ENCODE measurements at places on chromosomes 16 and 17.

DNA sequence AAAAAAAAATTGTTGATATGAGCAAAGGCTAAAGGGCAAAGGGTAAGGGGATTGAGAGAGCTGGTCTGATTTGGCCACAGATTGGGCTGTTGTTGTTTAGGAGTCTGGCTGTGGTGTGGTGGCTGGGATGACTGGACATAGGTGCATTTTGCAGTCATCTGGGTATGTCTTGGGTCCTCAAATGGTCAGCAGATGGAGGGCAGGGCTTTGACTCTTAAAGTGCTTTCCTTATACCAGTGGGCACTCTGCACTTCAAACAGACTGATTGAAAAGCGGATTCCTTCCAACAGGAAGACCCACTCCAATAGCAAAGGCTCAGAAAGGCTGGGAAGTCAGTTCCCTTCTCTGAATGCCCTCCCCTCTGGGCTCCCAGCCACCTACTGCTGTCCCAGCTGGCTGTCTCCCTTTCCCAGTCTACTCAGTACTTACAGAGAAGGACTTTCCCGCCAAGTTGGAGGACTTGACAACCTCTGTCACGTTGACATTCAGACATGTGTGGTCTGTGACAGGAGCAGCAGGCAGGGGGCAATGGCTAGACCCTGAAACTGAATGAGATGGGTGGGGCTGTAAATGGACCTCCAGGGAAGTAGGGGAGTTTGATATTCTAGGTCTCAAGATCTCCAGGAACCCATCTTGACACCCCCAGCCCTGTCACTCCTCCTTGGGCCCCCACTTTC is 19.6 kb upstream of the MFSD6L start:
- H3K4me3 ChIP-seq: no peak overlapping the region
- peaks cover 5% of the 10 kb centered on the region for H3K27me3 ChIP-seq
- H3K4me1 ChIP-seq: no peaks in the 10 kb centered on the region
- no peak overlapping the region for H3K27ac ChIP-seq
- DNase-seq: no peak
- H3K36me3 ChIP-seq: no peaks in the 10 kb centered on the region

DNA sequence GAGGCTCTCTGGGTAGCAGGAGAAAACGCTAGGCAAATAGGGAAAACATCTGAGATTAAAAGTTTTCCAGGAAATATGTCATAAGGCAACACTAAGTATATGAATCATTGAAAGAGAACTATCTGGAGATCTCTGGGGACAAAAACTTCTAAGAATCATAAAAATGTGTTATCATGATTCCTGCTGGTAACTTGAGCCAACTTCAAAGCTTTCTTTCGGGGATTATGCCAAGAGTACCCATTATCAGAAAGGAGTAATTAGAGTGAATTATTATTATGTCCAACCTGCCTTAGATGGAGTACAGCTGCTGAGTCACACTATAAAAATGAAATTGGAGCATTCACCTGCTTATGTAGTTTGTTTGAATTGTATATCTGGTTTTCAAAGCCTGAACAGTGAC is 488.5 kb upstream of the SOX9 start:
- no peaks in the 10 kb centered on the region for H3K27me3 ChIP-seq
- no peak overlapping the region for H3K4me3 ChIP-seq
- no peak overlapping the region for H3K27ac ChIP-seq
- H3K4me1 ChIP-seq: no peaks in the 10 kb centered on the region
- no peaks in the 10 kb centered on the region for H3K36me3 ChIP-seq

DNA sequence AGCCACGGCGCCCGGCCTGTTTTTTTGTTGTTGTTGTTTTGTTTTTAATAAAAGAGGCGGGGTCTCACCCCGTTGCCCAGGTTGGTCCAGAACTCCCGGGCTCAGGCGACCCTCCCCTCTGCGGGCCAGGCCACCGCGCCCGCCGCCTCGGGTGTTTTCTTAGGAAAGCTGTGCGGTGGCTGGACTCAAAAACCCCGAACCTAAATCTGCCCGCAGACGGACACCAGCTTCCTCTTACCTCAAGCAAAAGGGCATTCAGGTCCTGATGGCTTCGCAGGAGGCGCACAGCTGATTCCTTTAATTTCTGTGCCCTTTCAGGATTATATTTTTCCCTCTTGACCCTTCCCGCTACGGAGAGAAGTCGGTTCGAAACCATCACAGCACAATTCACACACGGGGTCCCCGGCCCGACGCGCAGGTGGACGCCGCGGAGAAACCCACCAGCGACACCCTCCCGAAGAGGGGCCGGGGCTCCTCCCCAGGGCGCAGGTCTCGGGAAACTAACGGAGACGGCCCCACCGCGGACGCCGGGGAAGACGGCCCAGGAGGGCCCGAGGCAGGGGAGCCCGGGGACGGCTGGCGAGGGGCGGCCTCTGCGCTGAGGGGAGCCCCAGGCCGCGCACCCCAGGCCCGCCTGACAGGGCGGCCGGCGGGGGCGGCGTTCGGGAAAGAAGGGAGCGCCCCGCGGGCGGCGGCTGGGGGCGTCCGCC is 653 bp downstream of the FANCA start:
- H3K4me3 ChIP-seq: peak overlapping the region; percentile 91
- H3K36me3 ChIP-seq: no peaks in the 10 kb centered on the region
- no peaks in the 10 kb centered on the region for H3K27me3 ChIP-seq
- H3K27ac ChIP-seq: peak overlapping the region; percentile 73

DNA sequence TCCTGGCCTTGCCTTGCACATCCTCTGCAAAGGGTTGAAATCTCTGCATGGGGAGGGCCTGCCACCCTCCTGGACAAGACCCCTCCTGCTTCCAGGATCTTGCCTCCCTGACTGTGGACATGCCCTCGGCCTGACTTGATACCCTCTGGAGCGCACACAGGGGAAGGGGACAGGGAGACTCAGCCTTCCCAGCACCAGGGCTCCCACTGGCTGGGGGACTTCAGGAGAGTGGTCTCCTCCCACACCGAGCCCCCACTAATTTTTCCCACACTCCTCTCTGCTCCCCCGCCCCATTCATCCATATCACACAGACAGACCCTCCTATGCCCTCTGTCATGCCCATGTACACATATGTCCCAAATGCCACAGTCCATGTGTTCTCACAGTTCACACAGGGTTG is 14.3 kb downstream of the SGCA start:
- no peaks in the 10 kb centered on the region for H3K36me3 ChIP-seq
- peaks cover 12% of the 10 kb centered on the region for H3K4me1 ChIP-seq
- H3K27ac ChIP-seq: no peak overlapping the region
- no peak for DNase-seq

- DNase-seq: peak; percentile 90
- no peak overlapping the region for H3K27ac ChIP-seq
Measured at GRCh38 chr17:34275881-34276280, 5.9 kb downstream of the CCL7 start.

DNA sequence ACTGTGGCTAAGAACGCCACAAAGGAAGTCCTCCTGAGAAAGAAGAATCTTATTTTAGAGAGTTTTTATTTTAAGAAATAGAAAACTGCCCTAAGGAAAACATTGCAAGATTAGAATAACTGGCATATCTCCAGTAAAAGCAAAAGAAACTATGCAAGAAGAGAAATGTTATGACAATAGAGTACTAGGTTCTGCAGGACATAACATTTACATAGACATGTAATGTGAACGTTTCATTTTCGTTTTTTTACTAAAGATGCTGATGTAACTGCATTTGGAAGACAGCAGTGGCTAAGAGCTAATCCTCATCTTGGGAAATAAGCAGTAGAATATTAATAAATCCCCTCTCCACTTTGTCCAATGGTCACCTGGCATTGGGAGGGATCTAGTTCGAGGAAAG is 7.8 kb upstream of the ASGR2 start:
- no peaks in the 10 kb centered on the region for H3K36me3 ChIP-seq
- no peak overlapping the region for H3K27ac ChIP-seq
- peaks cover 8% of the 10 kb centered on the region for H3K4me1 ChIP-seq
- peak overlapping the region; percentile 8 for H3K4me3 ChIP-seq
- DNase-seq: peak; percentile 54
- H3K27me3 ChIP-seq: no peaks in the 10 kb centered on the region

DNA sequence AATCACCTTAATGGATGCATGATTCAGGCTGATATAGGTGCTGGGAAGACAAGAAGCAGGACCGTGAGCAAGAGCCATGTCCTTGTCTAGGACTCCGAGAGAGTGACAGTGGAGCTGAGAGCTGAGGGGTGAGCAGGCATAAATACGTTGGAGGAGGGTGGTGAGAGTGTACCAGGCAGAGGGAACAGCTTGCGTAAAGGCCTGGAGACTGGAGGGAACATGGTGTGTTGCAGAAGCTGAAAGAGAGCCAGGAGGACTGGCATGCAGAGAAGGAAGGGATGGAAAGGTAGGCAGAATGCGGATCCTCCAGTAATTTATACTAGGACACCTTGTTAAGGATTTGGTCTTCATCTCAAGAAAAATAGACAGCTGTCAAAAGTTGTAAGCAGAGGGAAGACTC is 653.2 kb downstream of the HS3ST4 start:
- H3K4me3 ChIP-seq: no peak overlapping the region
- H3K4me1 ChIP-seq: no peaks in the 10 kb centered on the region
- DNase-seq: no peak
- H3K27ac ChIP-seq: no peak overlapping the region
- H3K36me3 ChIP-seq: no peaks in the 10 kb centered on the region

DNA sequence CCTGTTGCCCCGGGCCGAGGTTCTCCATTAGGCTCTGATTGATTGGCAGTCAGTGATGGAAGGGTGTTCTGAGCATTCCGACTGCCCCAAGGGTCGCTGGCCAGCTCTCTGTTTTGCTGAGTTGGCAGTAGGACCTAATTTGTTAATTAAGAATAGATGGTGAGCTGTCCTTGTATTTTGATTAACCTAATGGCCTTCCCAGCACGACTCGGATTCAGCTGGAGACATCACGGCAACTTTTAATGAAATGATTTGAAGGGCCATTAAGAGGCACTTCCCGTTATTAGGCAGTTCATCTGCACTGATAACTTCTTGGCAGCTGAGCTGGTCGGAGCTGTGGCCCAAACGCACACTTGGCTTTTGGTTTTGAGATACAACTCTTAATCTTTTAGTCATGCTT is 74.2 kb downstream of the HAPSTR1 start:
- H3K4me3 ChIP-seq: no peak overlapping the region
- H3K4me1 ChIP-seq: no peaks in the 10 kb centered on the region
- no peaks in the 10 kb centered on the region for H3K27me3 ChIP-seq
- no peak overlapping the region for H3K27ac ChIP-seq

GRCh38 chr16:58348986-58349385 is 43.3 kb upstream of the GINS3 start:
- H3K4me1 ChIP-seq: no peaks in the 10 kb centered on the region
- no peak overlapping the region for H3K27ac ChIP-seq
- no peak overlapping the region for H3K4me3 ChIP-seq

- no peak for DNase-seq
- H3K36me3 ChIP-seq: no peaks in the 10 kb centered on the region
- H3K4me1 ChIP-seq: no peaks in the 10 kb centered on the region
Measured at GRCh38 chr17:10605221-10605783, 51.8 kb downstream of the MYH3 start.

- no peak overlapping the region for H3K27ac ChIP-seq
- peak; percentile 24 for DNase-seq
- no peak overlapping the region for H3K4me3 ChIP-seq
- peaks cover 1% of the 10 kb centered on the region for H3K27me3 ChIP-seq
- H3K4me1 ChIP-seq: no peaks in the 10 kb centered on the region
- no peaks in the 10 kb centered on the region for H3K36me3 ChIP-seq
Measured at GRCh38 chr16:28623172-28623711, 13.4 kb upstream of the SULT1A1 start.

DNA sequence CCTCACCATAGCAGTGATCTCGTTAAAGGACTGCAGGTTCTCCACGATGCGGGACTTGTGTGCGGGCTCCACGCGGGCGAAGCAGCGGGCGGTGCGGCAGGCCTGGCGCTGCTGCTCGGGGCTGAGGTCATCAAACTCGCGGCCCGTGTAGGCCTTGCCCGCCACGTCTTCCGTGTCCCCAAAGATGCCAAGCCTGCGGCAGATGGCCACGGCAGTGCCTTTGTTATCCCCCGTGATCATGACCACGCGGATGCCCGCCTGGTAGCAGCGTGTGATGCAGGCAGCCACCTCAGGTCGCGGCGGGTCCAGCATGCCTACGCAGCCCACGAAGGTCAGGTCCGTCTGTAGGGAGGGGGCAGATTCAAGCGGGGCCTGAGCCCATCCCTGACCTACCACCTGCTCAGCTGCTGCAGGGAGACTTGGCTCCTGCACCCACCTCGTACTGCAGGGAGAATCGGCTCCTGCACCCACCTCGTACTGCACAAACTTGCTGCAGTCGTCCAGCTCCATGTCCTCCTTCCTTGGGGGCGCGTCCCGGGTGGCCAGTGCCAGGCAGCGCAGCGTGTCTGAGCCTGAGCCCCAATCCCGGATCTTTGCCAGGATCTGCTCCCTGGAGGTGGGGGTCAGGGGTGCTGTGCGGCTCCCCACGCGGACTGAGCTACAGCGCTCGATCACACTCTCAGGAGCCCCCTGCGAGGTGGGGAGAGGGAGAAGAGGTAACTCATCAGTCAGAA is 23.1 kb downstream of the ATP2A3 start:
- no peak for DNase-seq
- H3K36me3 ChIP-seq: no peaks in the 10 kb centered on the region
- peaks cover 3% of the 10 kb centered on the region for H3K4me1 ChIP-seq
- H3K27ac ChIP-seq: no peak overlapping the region
- no peaks in the 10 kb centered on the region for H3K27me3 ChIP-seq

GRCh38 chr17:62974788-62975187 is 8.8 kb downstream of the TANC2 start:
- H3K36me3 ChIP-seq: no peaks in the 10 kb centered on the region
- H3K27me3 ChIP-seq: no peaks in the 10 kb centered on the region
- no peak overlapping the region for H3K4me3 ChIP-seq
- DNase-seq: no peak

- DNase-seq: no peak
- no peaks in the 10 kb centered on the region for H3K27me3 ChIP-seq
- no peaks in the 10 kb centered on the region for H3K4me1 ChIP-seq
- no peak overlapping the region for H3K4me3 ChIP-seq
Measured at GRCh38 chr16:20301840-20302239, 25.5 kb downstream of the GP2 start.

DNA sequence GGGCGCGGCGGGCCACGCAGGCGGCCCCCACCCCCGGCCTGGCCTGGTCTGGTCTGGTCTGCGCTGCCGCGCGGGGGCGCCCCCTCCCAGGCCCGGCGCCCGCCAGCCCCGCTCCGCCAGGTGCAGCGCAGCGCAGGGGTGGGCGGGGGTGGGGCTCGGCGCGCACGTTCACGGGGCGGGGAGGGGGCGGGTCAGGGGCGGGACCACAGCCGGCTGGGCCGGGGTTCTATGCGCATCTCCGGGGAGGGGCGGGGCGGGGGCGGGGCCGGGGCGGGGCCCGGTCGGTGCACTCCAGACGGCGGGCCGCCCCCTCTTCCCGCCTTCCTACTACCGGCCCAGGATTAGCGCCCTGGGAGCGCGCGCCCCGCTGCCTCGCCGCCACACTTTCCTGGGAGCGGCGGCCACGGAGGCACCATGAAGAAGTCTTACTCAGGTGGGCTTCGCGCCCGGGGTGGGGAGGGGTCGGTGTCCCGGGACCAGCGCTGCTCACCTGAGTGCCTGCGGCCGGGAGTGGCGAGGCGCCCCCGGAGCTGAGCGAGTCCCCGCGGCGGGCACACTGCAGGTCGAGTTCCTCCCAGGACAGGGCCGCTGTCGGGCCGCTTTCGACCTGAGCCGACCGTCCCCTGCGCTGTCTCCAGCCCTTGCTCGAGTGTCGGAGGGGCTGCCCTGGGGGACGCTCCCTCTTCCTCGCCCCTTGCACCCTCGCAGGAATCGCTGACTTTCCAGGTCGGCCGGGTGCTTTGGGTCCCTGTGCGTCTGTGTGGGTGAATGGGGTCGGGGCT is 140.5 kb downstream of the SEC14L1 start:
- no peak for DNase-seq
- H3K27me3 ChIP-seq: no peaks in the 10 kb centered on the region
- H3K4me1 ChIP-seq: peaks cover 17% of the 10 kb centered on the region
- H3K36me3 ChIP-seq: no peaks in the 10 kb centered on the region
